Stomach (tissue), 19 donors: ENCODE measurements at places on chromosomes 7 and 10. TPM values are rescaled to one million over a fixed set of nuclear protein-coding genes. Genes with fewer than 3 reads are reported as not detected.

GLI3 gene
- total RNA-seq: 0.29 TPM

CHAT gene
- not detected for total RNA-seq

ADGRA1 gene
- total RNA-seq: not detected

HECTD2 gene
- 32.5 TPM for total RNA-seq

TWIST1 gene
- 5.2 TPM for total RNA-seq

CYP2C19 gene
- 135 TPM for total RNA-seq

GRCh38 chr10:24425151-24425550, 216.2 kb downstream of the KIAA1217 start:
- H3K27ac ChIP-seq: no peak overlapping the region
- no peak for DNase-seq
- no peaks in the 10 kb centered on the region for H3K36me3 ChIP-seq
- no peaks in the 10 kb centered on the region for H3K4me1 ChIP-seq
- H3K4me3 ChIP-seq: no peak overlapping the region
- H3K27me3 ChIP-seq: no peaks in the 10 kb centered on the region

DNA sequence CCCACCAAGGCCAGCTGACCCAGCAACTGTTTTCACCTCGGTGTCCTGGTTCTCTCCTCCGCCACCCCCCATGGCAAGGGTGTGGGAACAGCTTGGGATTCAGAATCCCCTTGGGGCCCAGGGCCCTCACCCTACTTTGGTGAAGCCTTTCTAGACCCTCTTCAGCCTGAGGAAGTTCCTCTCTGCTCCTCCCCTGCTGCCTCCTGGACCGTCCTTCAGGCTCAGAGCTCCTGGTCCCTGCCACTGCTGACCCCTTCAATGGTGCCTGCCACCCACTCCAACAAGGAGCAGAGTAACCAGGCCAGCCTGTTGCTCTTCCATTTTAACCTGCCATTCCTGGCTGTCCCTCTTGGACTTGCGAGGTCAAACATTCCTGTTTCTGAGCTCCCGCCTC, 72.0 kb upstream of the SMNDC1 start:
- no peaks in the 10 kb centered on the region for H3K4me1 ChIP-seq
- no peaks in the 10 kb centered on the region for H3K27me3 ChIP-seq
- no peak overlapping the region for H3K4me3 ChIP-seq

GRCh38 chr7:90210981-90211380, 559 bp upstream of the STEAP2 start:
- no peak for DNase-seq
- no peaks in the 10 kb centered on the region for H3K36me3 ChIP-seq
- H3K27me3 ChIP-seq: peaks cover 8% of the 10 kb centered on the region
- H3K4me1 ChIP-seq: peaks cover 36% of the 10 kb centered on the region
- peak overlapping the region; percentile 73 for H3K4me3 ChIP-seq

- no peaks in the 10 kb centered on the region for H3K36me3 ChIP-seq
- no peak overlapping the region for H3K4me3 ChIP-seq
- H3K27ac ChIP-seq: no peak overlapping the region
Observed at GRCh38 chr10:49219248-49219647, 31.1 kb upstream of the TMEM273 start.

GRCh38 chr7:111012799-111013675, 77.9 kb upstream of the LRRN3 start:
- no peak overlapping the region for H3K27ac ChIP-seq
- no peaks in the 10 kb centered on the region for H3K4me1 ChIP-seq
- no peak overlapping the region for H3K4me3 ChIP-seq
- H3K27me3 ChIP-seq: no peaks in the 10 kb centered on the region
- H3K36me3 ChIP-seq: no peaks in the 10 kb centered on the region

GRCh38 chr10:46235705-46236545, 50.9 kb upstream of the ANTXRL start:
- no peak for DNase-seq
- no peaks in the 10 kb centered on the region for H3K27me3 ChIP-seq
- no peak overlapping the region for H3K27ac ChIP-seq
- no peaks in the 10 kb centered on the region for H3K4me1 ChIP-seq
- no peak overlapping the region for H3K4me3 ChIP-seq

GRCh38 chr10:1465418-1465911, 271.9 kb downstream of the ADARB2 start:
- H3K27ac ChIP-seq: no peak overlapping the region
- H3K27me3 ChIP-seq: peaks cover 4% of the 10 kb centered on the region
- no peak for DNase-seq
- no peaks in the 10 kb centered on the region for H3K4me1 ChIP-seq
- H3K4me3 ChIP-seq: no peak overlapping the region
- no peaks in the 10 kb centered on the region for H3K36me3 ChIP-seq

GRCh38 chr10:67771200-67771599, 66.8 kb downstream of the DNAJC12 start:
- H3K27ac ChIP-seq: no peak overlapping the region
- no peaks in the 10 kb centered on the region for H3K36me3 ChIP-seq
- no peak for DNase-seq
- no peaks in the 10 kb centered on the region for H3K27me3 ChIP-seq
- H3K4me1 ChIP-seq: no peaks in the 10 kb centered on the region
- H3K4me3 ChIP-seq: no peak overlapping the region

GRCh38 chr10:34658934-34659333, 156.2 kb downstream of the PARD3 start:
- H3K4me1 ChIP-seq: peaks cover 41% of the 10 kb centered on the region
- no peak overlapping the region for H3K4me3 ChIP-seq
- DNase-seq: no peak
- H3K27ac ChIP-seq: no peak overlapping the region

DNA sequence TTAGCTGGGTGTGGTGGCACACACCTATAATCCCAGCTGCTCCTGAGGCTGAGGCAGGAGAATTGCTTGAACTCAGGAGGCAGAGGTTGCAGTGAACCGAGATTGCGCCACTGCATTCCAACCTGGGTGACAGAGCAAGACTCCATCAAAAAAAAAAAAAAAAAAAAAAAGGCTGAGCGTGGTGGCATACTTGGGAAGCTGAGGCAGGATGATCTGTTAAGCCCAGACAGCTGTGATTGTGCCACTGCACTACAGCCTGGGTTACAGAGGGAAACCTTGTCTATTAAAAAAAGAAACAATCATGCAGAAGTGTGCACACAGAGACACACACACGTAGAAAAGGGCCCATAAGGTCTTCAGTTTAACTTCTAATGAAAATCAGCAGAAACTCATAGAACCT, 150.6 kb downstream of the TPST1 start:
- no peak overlapping the region for H3K27ac ChIP-seq
- no peak overlapping the region for H3K4me3 ChIP-seq
- H3K27me3 ChIP-seq: no peaks in the 10 kb centered on the region
- H3K4me1 ChIP-seq: no peaks in the 10 kb centered on the region

DNA sequence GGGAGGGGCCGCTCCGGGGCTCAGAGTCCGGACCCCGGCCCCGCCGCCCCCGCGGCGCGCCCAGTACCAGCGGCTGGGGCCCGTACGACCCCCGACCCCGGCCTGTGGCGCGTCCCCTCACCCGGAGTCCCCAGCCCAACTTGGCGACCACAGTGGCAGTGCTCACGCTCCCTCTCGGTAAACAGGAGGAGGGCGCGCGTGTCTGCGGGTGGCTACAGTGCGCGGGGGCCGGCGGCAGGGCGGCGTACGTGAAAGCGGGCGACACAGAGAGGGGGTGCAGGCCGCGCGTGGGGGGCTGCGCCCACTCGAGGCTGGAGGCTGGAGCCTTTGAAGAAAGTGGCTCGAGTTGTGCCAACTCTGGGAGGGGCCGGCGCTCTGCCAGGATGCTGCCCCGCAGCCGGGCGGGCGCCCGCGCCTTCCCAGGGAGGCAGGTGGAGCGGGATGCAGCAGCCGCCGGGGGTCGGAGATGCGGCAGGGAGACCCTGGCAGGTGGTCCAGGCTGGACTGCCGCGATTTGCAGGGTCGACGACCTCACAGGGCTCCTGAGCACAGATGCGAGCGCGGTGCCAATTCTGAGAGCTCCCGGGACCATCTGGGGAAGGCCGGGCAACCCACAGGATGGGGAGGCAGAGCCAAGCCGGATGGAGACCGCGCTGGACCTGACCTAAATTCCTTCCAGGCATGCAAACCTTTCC, 655 bp downstream of the PTPRE start:
- peak overlapping the region; percentile 81 for H3K27ac ChIP-seq
- no peaks in the 10 kb centered on the region for H3K27me3 ChIP-seq
- H3K4me1 ChIP-seq: peaks cover 33% of the 10 kb centered on the region
- H3K4me3 ChIP-seq: peak overlapping the region; percentile 68

DNA sequence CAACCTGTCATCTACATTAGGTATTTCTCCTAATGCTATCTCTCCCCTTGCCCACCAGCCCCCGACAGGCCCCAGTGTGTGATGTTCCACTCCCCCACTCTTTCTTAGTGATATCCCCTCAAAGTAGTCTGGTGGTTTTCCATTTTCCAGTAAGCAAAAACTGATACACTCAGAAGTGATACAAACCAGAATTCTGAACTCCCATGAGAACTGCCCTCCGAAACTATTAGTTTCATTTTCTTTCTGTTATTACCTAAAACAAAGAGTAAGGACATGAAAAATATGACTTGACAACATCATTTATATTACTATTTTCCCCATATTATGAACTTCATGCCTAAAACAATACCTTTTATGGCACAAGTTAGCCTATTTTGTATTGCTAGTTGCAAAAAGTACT, 175.0 kb downstream of the OTUD1 start:
- no peaks in the 10 kb centered on the region for H3K4me1 ChIP-seq
- no peak overlapping the region for H3K4me3 ChIP-seq
- no peaks in the 10 kb centered on the region for H3K36me3 ChIP-seq

DNA sequence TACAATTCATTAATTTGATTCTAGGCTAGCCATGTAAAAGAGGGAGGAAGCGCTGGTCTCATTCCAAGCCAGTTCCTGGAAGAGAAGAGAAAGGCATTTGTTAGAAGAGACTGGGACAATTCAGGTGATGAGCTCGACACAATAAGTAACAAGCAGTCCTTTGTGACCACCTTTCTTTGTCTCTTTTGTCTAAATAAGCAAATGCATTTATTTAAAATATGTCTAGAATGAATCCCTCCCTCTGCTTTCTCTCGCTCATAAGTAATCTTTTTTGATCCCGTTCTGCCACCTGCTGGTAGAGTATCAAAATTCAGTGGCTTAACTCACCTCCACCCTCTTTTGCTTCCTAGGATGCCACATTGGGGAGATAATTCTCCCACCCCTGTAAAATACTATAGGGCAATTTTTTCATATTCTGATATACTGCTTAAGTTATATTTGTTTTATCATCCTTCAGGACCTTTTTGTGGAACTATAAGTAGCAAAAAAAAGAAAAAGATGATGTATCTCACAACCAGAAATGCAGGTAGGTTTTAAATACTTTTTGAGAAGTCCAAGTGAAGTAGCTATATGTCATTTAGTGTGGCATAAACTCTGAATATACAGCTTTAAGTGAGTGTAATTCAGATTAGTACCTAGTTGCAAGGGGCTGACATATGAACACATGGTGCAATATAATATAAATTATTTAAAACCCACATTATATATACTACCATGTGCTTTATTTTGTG, 91.5 kb downstream of the GSDME start:
- no peaks in the 10 kb centered on the region for H3K27me3 ChIP-seq
- H3K27ac ChIP-seq: no peak overlapping the region
- H3K4me3 ChIP-seq: no peak overlapping the region
- H3K36me3 ChIP-seq: no peaks in the 10 kb centered on the region
- H3K4me1 ChIP-seq: no peaks in the 10 kb centered on the region

DNA sequence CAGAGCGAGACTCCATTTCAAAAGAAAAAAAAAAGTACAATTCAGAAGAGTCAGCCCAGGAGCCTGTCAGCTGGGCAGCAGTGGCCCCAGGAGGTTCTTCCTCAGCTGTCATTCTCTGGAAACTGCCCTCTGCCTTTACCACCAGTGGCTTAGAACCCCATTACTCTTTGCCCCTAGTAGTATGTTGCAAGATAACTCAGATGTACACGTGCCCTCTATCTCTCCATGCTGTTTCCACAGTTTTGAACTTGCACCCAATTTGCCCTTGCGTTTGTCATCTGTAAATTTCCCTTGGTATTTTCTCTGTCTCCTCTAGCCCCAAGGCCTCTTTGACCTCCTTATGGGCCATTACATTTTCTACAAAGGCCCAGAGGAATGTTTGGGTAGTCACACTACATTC, 56.7 kb upstream of the PRKAR2B start:
- H3K27ac ChIP-seq: no peak overlapping the region
- no peak overlapping the region for H3K4me3 ChIP-seq
- no peaks in the 10 kb centered on the region for H3K36me3 ChIP-seq
- no peaks in the 10 kb centered on the region for H3K27me3 ChIP-seq
- no peak for DNase-seq
- no peaks in the 10 kb centered on the region for H3K4me1 ChIP-seq

GRCh38 chr10:36739884-36740445, 385.4 kb upstream of the ANKRD30A start:
- no peaks in the 10 kb centered on the region for H3K4me1 ChIP-seq
- H3K36me3 ChIP-seq: no peaks in the 10 kb centered on the region

GRCh38 chr7:17385612-17386011, 87.2 kb downstream of the AHR start:
- H3K27ac ChIP-seq: no peak overlapping the region
- no peaks in the 10 kb centered on the region for H3K27me3 ChIP-seq
- DNase-seq: no peak
- H3K36me3 ChIP-seq: no peaks in the 10 kb centered on the region

DNA sequence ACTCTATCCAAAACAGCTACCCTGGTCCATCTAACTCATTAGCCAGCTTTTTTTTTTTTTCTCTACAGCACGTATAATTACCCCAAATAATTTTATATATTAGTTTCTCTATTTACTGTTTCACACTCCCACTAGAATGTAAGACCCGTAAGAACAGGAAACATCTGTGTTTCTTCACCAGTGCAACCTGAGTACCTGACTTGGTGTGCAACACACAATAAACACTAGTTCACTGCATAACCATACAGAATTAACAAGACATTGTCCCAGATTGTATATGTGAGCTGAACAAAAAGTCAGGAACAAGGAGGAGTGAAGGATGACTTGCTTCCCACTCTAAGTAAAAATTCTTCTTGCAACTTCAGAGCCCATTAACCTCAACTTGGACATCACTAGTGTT, 180.2 kb upstream of the AKR1E2 start:
- DNase-seq: no peak
- H3K27me3 ChIP-seq: no peaks in the 10 kb centered on the region
- H3K27ac ChIP-seq: no peak overlapping the region
- no peak overlapping the region for H3K4me3 ChIP-seq

DNA sequence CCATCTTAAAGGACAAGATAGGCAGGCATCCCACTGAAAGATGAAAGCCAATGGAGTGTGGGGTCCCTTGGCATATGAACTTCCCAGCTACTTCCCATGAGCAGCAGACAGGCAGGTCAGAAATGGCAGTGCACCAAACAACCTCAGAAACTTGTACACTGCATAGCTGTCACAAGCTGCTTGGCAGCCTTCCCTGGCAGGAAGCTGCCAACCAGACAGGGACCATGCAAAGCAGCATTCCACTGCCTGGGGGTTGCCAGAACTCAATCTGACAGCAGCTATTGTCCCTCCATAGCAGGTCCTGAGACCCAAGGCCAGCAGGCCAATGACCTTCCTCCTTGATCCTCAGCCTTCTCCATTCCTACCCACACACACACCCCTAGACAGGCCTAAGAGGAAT, 139.5 kb downstream of the PLCE1 start:
- no peak overlapping the region for H3K4me3 ChIP-seq
- no peak for DNase-seq
- no peaks in the 10 kb centered on the region for H3K36me3 ChIP-seq
